Head of caudate nucleus (tissue), 42 donors: ENCODE measurements at places on chromosomes 7 and 10.

DNA sequence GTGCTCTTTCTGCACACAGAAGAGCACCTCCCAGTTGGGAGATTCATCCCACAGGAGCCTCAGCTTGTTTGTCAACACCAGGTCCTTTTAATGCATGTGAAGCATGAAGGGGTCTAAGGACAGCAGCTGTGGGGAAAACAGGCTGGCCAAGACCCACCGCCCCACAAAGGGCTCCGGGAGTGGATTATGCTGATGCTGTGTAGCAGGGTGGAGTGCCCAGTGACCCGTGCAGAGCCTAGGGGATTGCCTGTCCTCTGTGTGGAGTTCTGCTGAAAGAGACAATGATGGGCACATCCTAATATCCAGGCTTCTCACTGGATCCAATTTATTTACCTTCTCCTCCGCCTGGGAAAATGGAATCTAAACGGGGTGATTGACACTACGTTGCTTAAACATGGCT is 74.0 kb downstream of the PIP4K2A start:
- no peak for DNase-seq

DNA sequence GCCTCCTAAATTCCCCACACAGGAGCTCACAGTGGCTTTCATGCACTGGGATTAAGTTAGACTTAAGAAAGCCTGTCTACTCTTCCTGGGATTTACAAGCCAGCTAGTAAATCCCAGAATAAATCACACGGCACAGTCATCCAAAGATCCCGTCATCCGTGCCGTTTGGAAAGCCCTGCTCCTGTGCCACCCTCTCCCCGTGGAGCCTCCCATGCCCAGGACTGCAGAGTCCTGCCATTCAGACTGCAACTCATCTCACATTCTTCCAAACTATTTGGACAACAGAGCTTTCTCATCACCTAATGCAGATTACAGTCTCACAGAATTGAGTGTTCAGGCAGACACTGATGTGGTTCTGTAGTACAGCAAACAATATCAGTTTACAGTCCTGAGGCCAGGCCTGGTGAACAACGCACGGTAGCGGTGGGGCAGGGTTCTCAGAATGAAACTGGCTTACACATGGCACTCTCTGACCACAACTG is 166.5 kb downstream of the EGFR start:
- no peak for DNase-seq

- no peak for DNase-seq
Observed at GRCh38 chr7:144459635-144460034, 56.1 kb upstream of the NOBOX start.

- no peak for DNase-seq
Observed at GRCh38 chr10:84257343-84258020, 12.6 kb downstream of the RGR start.

- no peak for DNase-seq
Observed at GRCh38 chr7:135653340-135654080, 8.8 kb upstream of the STMP1 start.

GRCh38 chr7:99099499-99100077 is 44.3 kb downstream of the SMURF1 start:
- no peak for DNase-seq

DNA sequence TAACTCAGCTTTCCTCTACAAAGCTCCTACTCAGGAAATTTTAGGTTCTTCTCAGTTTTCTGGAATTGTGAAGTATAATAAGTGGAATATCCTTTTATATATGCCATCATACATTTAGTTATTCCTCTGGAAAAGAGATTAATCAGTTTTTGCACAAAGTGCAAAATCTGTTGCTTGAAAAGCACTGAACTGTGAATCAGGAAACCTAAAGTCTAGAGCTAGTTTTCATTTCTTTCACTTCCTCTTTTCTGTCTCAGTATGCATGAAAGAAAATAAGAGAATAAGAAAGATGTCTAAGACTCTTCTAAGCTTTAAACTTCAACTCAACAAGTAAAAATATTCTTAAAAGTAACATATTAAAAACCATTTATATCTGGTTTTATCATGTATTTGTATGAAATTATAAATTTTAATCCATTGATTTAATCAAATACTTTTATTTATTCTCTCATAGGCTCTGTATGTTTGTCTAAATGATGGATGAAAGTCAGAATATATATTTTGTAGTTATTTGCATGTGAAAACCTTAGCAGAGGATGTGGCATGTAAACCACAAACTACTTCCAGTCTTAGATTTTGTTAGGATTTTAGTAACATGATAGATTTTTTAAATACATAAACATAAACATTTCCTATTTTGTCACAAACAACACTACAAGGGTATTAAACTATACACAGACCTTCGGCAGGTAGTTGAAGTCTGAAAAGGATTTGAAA is 1073.0 kb downstream of the XPNPEP1 start:
- no peak for DNase-seq

DNA sequence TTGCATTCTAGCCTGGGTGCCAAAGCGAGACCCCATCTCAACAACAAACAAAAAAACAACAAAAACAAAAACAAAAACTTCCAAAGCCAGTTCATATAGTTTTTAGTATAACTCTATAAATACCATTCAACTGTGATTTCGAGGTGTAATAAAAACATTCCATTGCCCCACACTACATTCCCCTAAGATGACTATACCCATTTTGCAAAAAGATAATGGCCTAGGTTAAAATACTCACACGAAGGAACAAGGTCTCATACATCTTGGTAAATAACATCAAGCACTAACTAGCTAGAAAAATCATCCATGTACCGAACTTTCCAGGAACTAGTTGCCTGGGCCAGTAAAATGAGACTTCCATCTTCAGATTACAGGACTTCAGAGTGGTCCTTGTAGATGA is 55.4 kb downstream of the GLI3 start:
- DNase-seq = no peak

DNA sequence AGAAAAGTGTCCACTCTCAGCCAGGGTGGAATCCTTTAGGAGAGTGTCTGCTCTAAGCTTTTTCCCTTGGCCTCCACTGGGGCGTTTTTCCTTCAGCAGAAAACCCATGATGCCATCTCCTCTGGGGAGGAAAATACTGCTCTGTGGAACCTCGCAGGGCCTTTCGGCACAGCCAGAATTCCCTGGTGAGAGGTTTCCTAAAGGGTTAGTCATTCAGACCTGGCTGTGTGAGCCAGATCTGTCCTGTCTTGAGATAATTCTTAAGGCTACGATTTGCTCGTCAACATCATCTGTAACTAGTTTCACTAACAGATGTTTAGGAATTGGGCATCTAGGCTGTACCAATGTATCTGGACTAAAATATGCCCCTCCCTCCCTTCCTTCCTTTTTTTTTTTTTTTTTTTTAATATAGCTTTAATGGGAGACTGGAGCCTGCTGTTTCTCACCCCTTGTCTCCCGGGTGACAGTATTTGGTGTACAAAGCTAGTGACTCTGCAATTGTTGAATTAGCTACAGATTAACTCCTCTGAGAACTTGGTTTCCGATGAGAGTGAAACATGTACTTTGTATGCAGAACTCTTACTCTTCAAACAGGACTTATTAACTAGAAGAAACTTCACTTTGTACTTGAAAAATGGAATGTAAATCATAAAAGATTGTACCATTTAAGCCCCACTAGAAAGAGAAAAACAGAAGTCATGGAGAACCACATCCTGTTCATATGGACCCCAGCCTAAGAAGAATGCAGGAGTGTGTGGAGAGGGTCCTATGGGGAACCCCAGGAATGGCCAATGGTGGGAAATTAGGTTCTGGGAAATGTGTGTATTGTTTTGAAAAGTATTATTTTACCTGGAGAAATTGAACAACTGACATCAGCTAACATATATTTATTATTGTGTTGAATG is 230.9 kb downstream of the CAMK1D start:
- no peak for DNase-seq

GRCh38 chr10:28737096-28737495 is 59.8 kb downstream of the BAMBI start:
- no peak for DNase-seq

GRCh38 chr7:49771427-49772176 is 1.8 kb upstream of the VWC2 start:
- no peak for DNase-seq

GRCh38 chr7:128755819-128756476 is 16.8 kb downstream of the CALU start:
- DNase-seq = no peak

DNA sequence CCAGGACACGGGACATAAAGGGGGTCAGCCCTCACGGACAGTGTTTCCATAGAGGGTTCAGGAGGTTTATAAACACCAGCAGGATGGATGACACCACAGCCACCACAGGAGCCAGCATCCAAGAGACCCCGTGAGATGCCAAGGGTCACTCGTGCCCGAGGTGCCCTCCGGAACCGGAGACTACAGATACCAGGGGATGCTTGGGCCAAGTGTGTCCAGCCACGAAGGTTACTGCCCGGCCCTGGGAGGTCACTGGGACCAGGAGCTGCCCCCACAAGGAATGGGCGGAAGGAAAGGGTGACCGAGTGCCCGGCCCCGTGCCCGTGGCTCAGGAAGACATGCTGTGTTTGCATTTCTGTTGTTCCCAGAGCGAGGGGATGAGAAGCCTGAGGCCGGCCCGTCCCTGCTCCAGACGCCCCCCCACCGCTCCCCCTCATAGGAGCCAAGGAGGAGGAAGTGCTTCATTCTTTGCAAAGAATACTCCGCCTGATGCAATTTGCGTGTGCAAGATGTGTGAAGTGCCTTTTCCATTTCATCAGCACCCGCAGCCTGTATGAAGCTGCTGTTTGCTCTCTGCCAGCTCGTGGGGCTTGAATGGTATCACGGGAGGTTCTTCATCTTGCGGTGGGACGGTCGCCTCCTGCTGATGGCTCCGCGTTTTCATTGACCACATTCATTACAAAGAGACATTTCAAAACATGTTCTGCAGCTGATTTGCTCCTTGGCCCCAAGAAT is 176.4 kb downstream of the ELFN1 start:
- no peak for DNase-seq

DNA sequence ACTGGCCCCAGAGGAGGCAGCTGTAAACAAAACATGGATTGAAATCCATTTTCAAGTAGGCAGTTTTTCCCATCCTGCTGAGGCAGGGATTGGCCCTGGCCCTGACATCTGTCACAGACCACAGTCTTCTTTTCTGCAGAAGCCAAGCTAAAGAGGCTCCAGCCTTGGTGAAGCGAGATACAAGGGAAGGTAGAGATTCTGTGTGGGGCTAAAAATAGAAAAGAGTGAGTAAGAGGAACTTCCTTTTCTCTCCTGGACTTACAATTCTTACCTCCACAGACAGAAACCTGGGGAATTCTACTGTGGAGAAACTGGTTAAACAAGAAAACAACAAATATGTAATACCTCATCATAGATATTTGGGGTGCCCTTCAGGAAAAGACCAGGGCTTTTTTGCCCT is 624.8 kb upstream of the FZD8 start:
- DNase-seq = no peak

DNA sequence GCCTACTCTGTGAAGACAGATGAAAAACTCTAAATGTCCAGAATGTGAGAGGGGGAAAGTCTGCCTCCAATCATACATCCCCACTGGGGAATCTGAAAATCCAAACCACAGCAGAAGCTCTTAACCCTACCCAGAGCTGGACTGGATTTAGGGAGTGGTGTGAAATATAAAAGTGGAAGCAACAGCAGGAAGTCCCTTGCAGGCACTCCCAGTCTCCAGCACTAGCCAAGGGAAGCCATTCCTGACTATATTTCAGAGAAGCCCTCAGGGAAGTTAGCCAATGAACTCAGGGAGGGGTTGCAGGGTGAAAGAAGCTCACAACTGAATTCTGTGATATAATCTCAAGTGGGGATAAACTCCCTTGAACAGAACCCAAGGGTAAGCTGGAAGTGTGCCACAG is 51.5 kb downstream of the CRPPA start:
- DNase-seq = no peak

DNA sequence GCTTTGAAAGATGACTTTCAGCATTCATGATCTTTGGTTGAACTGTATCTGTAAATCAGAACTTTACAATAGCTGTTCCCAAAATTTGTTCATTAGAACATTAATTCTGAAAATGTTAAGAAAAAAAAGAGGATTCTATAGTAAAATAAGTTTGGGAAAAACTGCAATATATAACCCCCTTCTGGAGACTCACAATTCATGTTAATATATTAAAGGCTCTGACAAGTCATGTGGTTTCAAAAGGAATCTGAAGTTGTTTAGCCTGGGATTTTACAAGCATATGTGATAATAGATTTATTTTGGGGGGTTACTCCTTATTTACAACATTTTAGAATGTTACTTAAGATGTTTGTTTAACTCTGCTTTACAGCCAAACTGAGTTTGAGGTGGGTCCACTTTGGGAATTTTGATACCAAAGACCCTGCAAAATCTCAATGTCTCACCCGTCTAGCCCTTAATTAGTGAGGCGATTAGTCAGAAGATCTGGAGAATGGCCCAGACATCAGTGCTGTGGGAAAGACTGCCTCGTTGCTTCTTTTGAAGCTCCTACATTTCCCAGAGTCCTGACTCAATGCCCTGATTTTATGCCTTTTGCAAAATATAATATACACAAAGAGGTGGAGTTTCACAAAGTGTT is 40.0 kb downstream of the CDK1 start:
- no peak for DNase-seq

GRCh38 chr10:44992070-44992731 is 8.5 kb upstream of the ZNF22 start:
- peak; percentile 6 for DNase-seq

DNA sequence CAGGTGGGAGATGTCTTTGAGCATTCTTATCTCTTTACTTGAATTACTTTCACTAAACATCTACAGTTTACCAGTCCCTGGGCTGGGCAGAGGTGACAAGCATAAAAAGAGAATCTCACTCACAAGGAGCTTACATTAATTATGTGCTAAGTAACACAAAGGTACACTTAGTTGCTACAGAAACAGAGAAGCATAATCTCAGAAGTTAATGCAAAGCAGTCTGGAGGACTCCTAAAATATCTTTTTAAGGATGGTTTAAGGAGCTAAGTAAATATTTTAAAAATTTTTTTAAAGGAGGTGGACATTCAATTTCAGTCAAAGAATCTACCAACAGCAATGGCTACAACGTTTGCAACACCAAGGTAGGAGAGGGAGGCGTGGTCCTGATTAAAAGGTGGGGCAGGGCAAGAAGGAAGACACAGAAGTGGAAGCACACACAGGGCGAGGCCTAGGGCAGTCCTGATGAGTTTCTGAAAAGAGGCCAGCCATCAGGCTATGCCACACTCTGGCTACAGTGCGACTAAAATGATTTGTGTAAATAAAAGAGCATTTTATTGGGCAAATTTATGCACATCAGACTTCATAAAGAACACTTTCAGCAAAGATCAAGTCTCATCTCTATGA is 5.3 kb downstream of the LARP4B start:
- no peak for DNase-seq

DNA sequence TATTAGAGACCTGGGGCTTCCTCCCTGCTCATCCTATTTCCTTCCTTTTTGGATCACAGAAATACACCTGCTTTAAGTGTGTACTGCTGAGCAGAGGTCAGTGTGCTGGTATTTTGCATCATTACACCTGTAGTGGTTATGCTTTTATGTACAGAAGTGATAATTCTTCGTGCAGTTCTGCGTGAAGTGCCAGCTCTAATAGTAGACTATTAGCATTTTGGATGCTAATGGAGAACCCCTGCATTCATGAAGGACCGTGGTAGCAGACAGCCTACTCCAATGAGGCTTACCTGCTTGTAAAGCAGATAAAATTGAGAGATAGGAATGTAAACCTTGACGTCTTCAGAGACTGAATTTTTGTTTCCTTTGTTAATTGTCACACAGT is 114.3 kb downstream of the CDK14 start:
- DNase-seq = no peak
